Left ventricle myocardium inferior (tissue), 1 donor: ENCODE measurements at places on chromosomes 12 and 14. TPM values are rescaled to one million over a fixed set of nuclear protein-coding genes. Genes with fewer than 3 reads are reported as not detected.

Gene GUCY2C
- 0.11 TPM for total RNA-seq

GRCh38 chr14:59591641-59592370, 15.2 kb upstream of the CCDC175 start:
- no peak for DNase-seq

Gene TAS2R7
- total RNA-seq = not detected

DNA sequence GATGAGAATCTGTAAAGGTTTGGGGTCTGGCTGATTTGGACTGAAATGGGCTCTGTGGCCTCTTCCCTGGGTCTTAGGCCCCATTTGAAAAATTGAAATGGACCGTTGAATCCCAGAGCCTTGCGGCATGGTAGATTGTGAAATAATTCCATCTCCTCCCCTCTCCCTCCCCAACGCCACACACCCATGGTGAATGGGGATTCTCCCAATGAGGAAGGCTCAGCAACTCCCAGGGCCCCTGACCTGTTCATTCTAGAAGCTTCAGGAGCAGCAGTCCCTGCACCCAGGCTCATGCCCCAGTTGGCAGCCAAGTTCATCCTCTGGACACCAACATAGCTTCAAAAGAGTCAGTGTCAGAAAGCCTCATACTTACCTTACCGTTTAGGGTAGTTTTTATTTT, 217.4 kb downstream of the ZFP36L1 start:
- no peak for DNase-seq

Gene RFLNA
- 0.27 TPM for total RNA-seq

DNA sequence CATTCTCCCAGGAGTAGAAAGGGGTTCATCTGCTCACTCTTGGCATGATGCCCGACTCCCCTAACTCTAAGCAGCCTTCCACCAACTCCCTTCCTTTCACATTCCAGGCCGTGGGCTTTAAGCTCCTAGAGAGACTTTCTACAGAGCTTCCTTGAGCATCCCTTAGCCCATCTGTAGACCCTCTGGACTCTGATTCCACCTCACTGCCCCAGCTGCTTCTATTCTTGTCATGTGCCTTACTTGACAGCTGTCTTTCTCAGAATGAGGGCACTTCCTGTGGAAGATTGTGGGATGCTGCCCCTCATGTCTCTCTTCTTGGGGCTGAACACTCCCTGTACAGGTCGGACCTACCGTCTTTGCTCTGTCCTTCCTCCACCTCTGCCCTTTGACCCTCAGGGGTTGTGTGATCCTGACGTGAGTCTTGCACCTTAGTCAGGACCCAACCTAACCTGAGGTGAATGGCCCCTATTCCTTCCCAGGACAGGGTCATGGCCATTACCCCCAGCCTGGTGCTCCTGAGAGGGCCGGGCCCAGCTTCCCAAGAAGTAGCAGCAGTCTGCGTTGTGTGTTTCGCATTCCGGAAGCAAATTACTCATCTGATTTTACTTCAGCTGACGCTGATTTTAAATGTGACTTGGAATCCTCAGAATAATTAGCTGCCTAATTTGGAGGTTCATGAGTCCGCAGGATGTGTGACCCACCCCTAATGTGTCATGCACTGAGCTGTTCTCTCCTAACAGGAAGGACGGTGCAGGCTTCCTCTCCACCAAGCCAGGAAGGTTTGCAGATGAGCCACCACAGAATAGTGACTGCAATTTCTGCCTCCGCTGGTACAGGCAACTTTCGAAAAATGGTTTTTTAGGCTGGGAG, 2.7 kb upstream of the GALNT6 start:
- no peak for DNase-seq

- DNase-seq = no peak
These were observed 176.1 kb downstream of the IPO8 start for GRCh38 chr12:30519535-30519934.

GRCh38 chr12:56084958-56085543, 5.1 kb downstream of the ERBB3 start:
- no peak for DNase-seq

DNA sequence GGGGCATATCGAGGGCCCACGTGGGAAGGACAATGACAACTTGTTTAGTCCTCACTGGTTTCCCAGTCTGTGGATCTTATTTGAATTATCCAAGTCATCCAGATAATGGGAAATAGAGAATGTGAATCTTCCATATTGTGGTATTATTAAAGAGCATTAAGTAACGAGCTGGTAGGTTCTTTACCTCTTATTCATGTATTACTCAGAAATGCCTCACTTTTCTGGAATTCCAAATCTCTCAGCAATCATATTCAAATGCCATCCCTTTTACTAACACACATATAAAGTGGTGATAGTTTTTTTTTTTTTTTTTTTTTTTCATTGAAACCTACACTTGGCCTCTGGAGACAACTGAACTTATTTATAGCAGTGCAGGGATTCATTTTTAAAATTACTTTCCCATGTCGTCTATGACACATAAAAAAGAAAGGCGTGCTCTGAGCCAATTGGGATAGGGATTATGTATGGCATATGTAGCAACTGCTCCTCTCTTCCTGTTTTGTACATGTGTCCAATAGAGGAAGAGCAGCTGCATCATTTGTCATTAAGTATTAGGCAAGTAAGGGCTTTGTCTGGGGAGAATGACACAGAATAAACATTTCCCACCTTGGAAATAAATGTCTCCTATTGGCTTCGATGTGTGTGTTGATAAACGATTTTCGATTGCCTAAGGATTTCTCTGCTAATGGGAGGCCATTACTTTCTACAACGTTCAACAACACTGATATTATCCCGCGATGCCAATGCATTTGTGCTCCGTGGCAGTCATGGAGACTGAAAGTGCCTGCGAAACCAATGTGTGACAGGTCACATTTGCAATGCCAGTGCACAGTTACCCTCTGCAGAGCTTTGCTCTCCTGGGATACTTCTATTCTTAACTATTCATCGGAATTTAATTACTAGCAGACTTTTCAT, 78.6 kb upstream of the IFNG-AS1 start:
- no peak for DNase-seq

DNA sequence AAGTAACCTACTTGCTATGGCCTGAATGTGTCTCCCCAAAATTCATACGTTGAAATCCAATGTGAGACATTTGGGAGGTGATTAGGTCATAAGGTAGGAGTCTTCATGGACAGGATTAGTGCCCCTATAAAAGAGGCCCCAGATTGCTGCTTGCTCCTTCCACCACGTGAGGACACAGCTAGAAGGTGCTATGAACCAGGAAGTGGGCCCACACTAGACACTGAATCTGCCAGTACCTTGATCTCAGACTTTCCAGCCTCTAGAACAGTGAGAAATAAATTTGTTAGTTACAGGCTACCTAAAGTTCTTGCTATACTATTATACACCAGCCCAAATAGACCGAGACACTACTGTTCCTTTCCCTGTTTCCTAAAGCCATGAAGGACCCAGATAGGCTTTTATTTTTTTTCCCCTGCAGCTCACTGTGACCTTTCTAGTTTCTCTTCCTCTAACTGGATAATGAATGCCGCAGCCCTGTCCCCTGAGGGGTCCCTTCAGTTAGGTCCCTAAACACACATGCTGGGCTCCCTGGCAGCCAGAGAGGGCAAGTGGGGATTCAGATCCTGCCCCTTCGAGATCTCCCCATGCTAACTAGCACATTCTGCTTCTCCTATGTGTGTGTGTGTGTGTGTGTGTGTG, 19.3 kb downstream of the SLC25A3 start:
- DNase-seq = no peak

Gene SPRING1
- 11.0 TPM for total RNA-seq

Gene NKX2-1
- total RNA-seq = not detected

GRCh38 chr14:100773331-100774163, 46.9 kb downstream of the DLK1 start:
- no peak for DNase-seq

- no peak for DNase-seq
These were observed 11.6 kb upstream of the CSRP2 start for GRCh38 chr12:76890151-76891143.

Gene MLF2
- 153 TPM for total RNA-seq

GRCh38 chr14:82785756-82786482, 1252.3 kb upstream of the SEL1L start:
- DNase-seq = no peak

GRCh38 chr12:72828662-72829324, 556.6 kb downstream of the TRHDE start:
- no peak for DNase-seq

Gene ETFBKMT
- 6.6 TPM for total RNA-seq

Gene C1QL4
- total RNA-seq = not detected
